ENCODE measurements at places on chromosomes 7 and 10.

DNA sequence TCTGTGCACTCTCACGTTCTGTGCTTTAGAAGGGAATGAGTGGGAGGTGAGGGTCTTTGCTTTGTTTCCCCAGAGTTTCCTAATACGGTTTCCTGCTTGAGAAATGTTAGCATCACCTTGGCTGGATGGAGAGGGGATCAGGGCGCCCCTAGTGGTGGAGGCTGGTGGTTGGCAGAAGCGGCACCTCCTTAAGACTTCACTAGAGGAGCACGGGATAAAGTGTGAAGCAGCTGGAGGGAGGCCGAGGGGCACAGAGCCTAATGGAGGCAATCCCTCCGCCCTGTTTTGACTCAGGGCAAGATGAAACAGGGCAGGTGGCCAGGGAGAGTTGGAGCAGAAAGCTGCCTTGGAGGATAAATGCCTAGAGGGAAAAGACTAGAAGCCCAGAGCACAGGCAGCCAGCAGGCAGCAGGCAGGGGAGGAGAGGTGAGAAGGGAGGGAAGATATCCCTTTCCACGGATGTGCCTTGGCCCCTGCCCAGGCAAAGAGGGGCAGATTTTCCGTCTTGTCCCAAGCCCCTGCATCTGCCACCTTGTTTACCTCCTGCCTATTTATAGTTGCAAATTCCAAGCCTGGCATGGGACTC is 56.0 kb upstream of the BTRC start:
- peak; percentile 18 for DNase-seq

DNA sequence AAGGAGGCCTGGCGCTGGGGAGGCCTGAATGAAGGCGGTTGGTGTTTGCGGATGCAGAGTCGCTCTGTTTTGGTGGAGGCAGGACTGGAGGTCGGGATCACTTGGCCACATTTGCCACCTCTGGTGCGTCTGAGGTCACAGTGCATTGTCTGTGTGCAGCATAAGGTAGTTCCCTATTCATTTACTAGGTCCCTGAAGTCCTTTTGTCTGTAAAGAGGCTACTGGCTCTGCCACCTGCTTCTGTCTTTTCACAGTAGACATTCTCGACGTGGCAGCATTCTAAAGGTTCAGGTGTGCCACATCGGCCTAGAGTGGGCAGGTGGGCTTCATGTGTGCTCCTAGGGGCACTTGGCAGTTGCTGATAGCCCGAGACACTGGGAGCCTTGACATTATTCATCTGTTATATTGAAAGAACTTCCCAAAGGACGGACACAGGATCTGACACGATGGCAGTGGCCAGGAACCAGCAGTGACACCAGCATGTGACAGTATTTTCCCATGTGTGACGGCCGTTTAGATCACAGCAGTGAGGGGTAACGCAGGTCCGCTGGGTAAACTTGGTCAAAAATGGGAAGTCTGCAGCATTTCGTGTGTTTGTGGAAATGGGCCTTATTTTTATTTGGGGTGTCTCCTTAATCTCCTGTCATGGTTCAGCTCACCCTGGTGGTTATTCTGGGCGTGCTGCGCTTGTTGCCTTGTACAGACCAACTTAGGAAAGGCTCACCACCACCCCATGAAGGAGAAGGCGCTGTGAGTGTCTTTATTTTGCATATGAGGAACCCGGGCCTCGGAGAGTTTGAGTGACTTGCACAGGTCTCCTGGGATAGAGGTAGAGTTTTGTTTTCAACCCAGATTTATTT is 5.9 kb downstream of the MGMT start:
- no peak for DNase-seq

DNA sequence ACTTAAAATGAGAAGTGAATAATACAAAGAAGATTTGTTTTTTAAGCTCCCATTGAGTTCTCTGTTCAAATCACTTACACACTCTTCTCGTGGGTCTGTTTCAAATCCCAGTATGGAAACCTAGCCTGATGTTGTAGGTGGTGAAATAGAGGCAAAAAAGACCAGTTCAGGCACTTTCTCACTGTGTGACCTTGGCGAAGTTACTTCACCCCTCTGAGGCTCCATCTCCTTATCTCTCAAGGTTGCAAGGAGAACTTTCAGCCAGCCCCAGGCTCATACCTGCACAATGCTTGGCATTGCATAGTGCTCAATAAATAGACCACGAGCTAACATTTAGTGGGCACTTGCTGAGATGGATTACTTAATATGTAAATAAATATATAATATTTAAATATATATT is 90.1 kb downstream of the PRLHR start:
- DNase-seq = no peak

DNA sequence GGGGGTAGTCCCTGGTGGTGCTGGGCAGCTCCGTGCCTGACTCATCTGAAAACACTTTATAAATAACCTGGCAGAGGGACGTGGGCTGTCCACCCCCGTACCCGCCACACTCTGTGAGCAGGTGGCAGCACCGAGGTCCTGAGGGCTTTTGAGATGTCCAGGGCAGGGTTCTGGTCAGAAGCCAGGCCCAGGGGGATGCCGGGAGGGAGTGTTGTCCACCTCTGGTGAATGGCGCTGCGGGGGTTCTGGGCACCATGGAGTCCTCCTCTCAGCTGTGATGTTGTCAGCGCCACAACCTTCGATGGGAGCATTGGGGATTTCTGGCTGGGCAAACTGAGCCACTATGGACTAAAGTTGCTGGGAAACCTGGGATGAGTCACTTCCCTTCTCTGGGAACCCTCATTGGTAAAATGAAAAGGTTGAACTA is 27.4 kb upstream of the GOLGA7B start:
- no peak for DNase-seq

- no peak for DNase-seq
These were observed 3.0 kb downstream of the ADCK2 start for GRCh38 chr7:140675726-140676125.

DNA sequence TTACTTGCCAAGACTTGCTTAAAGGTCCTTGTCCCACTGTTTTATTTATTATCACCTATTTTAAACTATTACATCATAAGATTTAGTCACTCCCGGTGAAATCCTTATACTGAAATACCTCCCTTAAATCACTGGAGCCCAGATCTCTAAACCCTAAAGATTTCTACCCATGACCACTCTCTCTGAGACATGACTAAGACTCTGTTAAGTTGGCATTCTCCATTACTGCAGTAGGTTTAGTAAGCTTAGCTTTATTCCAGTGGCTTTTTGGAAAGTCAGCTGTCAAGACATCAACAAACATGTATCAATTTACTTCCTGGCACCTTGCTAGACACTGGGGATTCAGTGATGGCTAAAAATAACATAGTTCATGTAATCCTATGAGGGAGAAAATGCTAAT is 874.2 kb downstream of the KCNMA1 start:
- no peak for DNase-seq

DNA sequence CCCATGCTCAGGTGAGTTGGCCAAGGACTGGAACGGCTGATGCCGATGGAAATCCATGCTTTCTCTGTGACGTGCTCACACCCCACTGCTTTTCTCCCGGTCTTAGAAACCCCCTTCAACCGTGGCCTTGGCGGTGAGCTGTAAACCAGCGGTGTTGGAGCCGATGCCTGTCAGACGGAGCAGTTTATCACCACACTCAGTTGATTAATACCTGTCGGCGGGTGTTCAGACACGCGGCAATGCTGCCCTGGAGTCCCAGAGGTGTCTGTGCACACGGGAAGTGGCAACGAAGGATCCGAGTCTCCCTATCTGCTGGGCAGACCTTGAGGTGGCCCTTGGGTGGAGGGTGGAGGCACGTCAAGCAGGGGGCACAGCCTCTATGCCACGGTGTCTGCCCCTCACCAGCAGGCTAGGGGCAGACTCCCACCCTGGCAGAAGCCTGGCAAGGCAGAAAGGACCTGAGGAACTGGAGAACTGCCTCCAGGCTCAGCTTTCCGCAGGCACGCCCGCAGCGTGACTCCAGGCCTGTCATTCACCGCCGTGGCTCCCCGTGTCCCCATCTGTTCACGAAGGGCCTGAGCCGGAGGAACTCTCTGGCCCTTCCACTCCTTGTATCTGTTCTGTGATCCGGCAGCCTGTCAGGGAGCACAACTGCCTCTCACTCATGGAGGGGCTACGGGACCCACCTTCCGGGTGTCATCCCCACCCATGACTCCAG is 34.6 kb upstream of the MNX1 start:
- DNase-seq = no peak

All from NCI-H524 (cell line).